CD8-positive, alpha-beta memory T cell (primary cell): ENCODE measurements at places on chromosomes 13 and 19.
A peak's percentile ranks its signal among the peaks of the same experiment; 100 is the strongest.

DNA sequence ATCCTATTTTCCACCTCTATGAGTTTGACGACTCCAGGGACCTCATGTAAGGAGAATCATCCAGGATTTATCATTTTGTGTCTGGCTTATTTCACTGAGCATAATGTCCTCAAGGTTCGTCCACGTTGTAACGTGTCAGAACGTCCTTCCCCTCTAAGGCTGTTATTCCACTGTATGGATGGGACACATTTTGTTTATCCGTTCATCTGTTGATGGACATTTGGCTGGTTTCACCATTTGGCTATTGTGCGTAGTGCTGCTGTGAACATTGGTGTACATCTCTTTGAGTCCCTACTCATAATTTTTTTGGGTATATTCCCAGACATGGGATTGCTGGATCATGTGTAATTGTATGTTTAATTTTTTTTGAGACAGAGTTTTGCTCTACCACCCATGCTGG lies 21.5 kb downstream of the CRTC1 start:
- no peak for DNase-seq

DNA sequence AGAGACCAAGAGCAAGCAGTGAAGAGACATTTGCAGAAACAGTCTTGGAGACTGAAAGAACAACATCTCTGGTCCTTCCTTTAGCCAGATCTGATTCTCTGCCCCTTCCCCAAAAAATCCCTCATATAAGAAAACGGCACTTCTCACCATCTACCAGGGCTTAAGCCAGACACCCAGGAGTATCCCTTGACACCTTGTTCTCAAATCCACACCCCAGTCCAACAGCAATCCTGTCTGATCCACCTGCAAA lies 1.7 kb upstream of the PLEKHG2 start:
- DNase-seq: no peak

- no peak for DNase-seq
Observed at GRCh38 chr13:100100115-100100879, 11.4 kb downstream of the PCCA start.

DNA sequence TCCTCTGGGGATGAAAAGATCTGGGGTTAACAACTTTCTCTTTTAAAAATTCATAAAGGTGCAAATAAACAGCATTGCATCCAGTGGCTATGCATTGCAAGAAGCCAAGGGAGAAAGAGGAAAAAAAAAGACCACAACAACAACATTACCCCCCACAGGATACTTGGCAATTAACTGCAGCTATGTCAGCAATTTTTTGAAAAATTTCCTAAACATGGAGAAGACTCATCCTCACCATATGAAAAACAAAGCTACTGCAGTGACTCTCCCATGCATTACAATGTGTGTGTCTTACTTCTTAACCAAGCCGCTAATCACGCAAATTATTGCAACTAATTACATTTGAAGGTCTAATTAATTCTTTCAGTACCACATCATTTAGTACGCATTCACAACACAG lies 309.8 kb upstream of the ZNF507 start:
- DNase-seq: no peak

DNA sequence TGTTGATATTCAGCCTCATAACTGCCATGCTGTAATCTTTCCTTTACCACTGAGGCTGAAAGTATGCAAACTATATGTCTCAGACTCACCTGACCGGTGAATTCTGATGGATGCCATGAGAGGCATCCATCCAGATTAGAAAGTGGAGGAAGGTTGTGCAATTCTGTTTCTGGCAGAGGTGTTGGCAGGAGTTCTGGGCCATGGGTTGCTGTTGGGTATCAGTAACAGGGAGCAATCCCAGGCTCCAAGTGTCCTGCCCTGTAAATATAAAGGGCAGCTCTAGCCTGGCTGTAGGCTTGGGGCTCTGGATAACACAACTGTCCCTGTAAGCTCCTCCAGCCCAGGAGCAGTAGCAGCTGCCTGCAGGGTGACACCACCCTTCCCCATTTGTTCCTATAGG lies 77.4 kb upstream of the ABCC4 start:
- no peak for DNase-seq

GRCh38 chr19:4375164-4376027 lies 25.0 kb downstream of the SH3GL1 start:
- no peak for DNase-seq

GRCh38 chr19:16202320-16203255 lies 4.9 kb downstream of the AP1M1 start:
- DNase-seq: no peak

DNA sequence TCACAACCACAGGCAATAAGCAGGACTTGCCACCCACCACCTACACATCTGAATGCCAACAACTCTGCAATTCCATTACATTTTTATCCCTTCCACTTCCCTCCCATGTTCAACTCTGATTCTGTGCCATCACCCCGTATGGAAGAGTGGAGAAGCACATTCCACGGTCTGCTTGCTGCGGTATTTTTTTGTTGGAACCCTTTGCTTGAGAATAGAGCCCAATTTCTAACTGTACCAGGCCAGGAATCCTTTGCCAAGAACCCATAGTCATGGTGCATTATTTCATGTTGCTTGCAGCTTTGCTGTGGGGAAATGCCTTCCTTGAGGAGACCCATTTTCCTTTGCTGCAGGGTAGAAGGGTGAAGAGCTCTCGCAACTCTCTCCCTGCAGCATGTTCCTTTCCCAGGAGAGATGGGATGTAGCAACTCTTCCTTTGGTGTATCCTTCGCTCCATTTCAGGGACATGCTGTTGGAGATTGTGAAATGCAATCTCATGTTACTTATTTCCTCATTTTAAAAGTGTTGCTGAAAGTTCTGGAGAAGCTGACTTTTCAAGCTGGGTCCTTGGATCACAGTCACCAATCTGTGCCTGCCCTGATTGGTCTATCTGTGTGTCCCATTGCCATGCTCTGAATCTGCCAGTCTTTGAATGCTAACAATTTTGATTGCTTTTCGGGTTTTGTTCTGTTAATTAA lies 69.8 kb upstream of the STARD13 start:
- DNase-seq: no peak

- no peak for DNase-seq
Observed at GRCh38 chr13:38412266-38412665, 62.6 kb downstream of the UFM1 start.

DNA sequence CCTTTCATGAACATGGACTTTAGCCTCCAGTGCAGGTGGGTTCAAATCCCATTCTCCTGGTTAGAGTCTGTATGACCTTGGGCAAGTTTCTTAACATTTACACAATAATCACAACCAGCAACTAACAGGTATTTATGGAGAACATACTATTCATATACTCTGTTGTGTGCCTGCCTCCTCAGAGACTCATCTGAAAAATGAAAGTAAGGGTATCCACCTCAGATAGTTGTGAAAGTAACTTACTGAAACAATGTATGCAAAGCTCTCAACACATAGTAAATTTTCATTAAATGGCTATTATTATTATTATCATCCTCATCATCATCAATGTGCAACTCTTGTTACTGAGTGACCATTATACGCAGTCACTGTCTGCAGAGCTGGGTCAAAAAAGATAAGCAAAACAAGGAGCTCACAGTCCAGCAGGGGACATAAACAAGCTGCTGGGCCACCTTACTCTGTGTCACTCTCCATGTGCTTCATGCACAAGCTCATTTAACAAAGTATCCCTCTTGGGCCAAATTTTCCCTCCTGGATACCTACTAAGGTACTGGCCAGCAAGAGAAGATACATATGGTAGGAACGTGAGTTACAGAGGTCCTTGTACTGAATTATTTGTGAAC lies 70.9 kb upstream of the FNDC3A start:
- no peak for DNase-seq

DNA sequence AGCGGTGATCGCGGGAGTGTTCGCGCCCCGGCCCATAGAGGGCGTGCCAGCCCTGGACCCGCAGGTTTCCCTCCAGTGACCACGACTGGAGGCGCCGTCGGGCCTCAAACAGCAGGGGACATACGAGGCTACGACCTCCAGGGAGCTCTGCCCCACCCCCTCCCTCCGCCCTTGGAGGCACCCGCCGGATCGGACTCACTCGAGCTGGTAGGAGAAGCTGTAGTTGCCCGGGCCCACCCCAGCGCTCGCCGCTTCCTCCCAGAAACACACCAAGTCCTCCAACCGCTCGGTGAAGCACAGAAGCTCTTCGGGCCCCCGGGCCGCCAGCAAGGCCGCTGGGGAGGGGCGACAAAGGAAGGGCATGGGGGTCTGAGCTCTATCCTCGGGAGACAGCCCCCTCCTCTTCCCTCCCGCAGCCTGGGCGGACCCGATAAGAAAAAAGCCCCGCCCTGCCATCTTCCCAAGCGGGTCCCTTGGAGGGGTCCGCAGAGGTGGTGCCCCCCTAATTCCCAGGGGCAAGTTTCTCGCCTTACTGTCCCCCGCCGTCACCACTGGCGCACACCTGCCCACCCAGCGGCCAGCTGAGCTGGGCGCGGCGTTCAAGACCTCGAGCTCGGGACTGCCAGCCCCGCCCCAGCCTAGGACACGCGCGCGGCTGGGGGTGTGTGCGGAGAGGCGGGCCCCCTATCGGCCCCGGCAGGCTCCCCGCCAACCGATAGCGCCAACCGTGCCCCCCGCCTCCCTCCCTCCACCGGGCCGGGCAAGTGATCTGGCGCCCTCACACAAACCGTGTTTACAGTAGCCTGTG lies 1.0 kb downstream of the EPOR start:
- peak; percentile 29 for DNase-seq

DNA sequence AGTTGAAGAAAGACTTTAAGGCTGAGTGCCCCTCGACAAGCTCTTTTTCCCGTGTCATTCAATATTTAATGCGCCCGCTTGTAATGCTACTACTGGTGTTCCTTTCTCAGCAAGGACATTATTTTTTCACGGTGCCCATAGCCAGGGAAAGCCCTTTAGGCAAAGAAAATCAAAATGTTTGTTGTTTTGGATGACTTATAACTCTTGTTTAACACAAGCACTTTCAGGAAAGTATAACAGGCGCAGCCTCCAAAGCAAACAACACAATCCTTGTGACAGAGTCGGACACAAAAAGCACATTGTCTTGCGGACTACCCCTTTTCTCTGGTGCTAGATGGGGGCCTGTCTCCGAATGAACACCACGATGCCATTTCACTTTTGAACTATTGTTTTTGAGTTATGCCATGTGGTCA lies 12.4 kb downstream of the ZIC5 start:
- no peak for DNase-seq

DNA sequence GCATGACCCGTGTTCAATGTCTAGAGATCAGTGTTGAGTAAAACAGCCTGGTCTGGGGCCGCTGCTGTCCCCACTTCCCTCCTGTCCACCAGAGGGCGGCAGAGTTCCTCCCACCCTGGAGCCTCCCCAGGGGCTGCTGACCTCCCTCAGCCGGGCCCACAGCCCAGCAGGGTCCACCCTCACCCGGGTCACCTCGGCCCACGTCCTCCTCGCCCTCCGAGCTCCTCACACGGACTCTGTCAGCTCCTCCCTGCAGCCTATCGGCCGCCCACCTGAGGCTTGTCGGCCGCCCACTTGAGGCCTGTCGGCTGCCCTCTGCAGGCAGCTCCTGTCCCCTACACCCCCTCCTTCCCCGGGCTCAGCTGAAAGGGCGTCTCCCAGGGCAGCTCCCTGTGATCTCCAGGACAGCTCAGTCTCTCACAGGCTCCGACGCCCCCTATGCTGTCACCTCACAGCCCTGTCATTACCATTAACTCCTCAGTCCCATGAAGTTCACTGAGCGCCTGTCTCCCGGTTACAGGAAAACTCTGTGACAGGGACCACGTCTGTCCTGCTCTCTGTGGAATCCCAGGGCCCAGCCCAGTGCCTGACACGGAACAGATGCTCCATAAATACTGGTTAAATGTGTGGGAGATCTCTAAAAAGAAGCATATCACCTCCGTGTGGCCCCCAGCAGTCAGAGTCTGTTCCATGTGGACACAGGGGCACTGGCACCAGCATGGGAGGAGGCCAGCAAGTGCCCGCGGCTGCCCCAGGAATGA lies 1.5 kb upstream of the CEACAM5 start:
- DNase-seq: peak; percentile 63

GRCh38 chr19:413756-414420 lies 4.9 kb upstream of the C2CD4C start:
- no peak for DNase-seq

DNA sequence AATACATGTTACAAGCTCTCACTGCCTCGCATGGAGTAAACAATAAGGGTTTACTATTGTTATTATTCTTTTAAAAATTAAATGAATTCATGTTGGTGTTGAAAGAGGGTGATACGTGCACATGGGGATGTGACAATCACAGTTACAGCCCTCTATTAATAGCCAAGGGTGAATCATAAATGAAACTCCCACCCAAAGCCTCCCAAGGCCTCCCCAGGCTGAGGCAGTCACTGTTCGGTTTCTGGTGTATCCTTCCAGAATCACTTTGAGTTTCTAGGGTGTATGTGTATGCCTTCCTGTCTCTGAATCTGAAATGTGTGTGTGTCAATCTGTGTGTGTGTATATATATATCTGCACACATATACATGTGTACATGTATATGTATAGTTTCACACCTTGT lies 73.4 kb downstream of the AKAP11 start:
- DNase-seq: no peak

GRCh38 chr13:99822820-99823219 lies 148.7 kb downstream of the ZIC5 start:
- no peak for DNase-seq

DNA sequence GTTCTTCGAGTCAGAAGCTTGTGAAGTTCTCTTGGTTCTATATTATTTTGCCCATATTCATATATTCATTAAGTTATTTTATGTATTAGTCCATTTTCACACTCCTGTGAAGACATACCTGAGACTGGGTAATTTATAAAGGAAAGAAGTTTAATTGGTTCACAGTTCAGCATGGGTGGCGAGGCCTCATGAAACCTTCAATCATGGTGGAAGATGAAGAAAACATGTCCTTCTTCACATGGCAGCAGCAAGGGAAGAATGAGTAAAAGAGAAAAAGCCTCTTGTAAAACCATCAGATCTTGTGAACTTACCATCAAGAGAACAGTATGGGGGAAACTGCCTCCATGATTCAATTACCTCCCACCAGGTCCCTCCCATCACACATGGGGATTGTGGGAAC lies 182.3 kb downstream of the GPC5 start:
- no peak for DNase-seq

DNA sequence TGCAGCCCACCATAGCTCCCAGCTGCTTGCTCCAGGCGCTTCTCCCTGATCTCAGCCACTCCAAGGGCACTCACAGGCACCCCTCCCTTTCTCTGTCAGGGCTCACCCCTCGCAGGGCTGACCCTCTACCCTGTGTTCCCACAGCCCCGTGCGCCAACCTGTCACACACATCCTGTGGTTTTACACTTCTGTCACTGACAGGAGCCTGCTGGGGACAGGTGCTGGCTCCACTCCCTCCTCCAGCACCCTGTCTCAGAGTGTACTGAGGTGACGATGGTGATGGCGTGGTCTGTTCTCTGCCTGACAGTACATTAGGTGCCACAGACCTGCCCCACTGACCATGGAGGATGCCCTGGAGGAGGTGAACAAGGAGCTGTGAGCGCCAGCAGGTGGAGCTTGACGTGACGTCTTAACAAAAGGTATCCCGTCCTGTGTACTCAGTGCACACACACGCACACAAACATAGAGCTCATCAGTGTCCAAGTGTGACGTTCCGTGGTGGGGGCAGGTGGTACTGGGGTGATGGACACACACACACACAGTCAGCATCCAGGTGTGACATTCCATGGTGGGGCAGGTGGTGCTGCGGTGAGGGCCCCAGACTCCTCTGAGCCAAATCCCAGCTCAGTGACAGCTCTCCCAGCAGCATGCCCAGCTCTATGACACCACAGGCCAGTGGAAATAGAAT lies 20.9 kb downstream of the C19orf44 start:
- DNase-seq: no peak
